ENCODE measurements at places on chromosomes 1 and 21. TPM values are rescaled to one million over a fixed set of nuclear protein-coding genes. Genes with fewer than 3 reads are reported as not detected.

The FCN3 gene
- total RNA-seq, result not detected

The SLC9C2 gene
- under 0.01 TPM for total RNA-seq

The FCRLB gene
- 1.0 TPM for total RNA-seq

The ANGPTL7 gene
- total RNA-seq, result 5.2 TPM

The GJA4 gene
- total RNA-seq, result 21.4 TPM

The GPR52 gene
- total RNA-seq, result 3.1 TPM

Measured in skeletal muscle tissue (tissue), 5 donors.